Stimulated activated CD4-positive, alpha-beta T cell treated with anti-CD3 and anti-CD28 coated beads, Interleukin-15, amount 100 ng/mL, for 48 hours (primary cell): ENCODE measurements at places on chromosomes 11 and 22.
A peak's percentile ranks its signal among the peaks of the same experiment; 100 is the strongest.

DNA sequence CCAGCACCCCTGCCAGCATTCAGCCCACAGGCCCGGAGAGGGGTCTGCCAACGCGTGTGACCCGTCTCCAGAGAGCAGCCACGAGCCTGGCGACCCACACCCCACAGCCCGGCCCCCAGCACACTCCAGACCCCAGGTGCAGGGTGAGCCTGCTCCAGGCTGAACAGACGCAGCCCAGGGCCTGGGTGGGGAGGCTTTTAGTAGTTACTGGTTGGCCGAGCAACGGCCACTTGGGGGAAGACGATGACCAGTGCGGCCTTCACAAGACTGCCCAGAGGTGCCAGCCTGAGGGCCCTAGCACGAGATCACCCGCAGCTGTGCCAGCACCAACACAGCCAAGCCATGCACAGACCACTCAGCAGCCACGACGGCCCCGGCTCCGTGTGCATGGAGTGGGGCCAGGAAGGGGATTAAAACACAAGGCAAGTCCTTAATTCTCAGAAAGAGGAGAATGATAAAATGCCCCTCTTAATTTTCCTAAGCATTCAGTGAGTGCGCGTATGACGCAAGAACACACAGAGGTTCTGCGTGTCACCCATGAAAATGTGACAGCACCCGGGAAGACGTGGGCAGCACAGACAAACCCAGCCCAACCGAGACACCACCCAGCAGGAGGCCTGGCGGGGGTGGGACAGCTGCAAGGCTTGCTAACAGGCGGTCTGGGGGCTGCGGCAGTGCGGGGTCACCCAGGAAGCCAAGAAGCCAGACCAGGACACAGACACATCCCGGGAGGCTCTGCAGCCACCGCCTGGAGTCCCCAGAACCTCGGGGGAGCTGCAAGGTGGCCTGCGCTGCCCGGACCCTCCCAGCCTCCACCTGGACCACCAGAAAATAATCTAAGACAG is 47.6 kb downstream of the BRD1 start:
- DNase-seq, result no peak

DNA sequence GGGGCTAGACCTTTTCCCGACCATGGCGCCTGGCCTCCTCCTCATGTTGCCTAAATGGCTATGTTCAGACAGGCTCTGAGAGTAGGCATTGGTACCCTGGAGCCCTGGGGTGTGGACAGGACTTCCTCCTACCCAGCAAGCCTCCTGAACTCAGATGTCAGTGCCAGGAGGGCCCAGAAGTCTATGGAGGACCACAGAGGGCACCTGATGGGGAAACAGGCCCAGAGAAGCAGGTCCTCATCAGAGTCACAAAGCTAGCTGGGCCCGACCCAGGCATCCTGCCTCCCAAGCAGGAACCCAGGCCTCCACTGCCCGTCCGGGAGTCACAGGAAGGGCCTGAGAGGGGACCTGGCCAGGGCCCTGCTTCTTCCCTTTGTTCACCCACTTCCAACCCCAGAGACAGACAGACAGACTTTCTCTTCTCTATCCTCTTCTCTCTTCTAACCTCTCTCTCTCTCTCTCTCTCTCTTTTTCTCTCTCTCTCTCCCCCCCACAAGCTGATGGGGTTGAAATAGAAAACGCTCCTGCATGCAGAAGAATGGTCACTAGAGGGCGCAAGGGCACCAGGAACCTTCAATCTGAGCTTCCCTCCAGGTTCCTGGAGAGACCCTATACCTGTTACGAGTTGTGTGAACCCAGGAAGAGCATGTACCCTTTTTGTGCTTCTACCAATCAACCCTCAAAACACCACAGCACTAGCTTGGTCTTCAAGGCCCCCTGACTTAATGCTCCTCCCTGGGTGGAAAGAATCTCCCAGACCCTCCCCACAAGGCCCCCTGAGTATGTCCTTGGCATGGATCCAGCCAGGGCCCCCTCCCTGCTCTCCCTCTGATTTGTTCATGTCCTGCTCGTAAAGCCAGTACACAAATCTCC is 27.1 kb downstream of the ARAP1 start:
- DNase-seq, result peak; percentile 68

- DNase-seq, result no peak
Measured at GRCh38 chr22:35451592-35451991, 51.7 kb downstream of the MCM5 start.

- DNase-seq, result no peak
Measured at GRCh38 chr11:46429717-46430116, 38.1 kb upstream of the CHRM4 start.

DNA sequence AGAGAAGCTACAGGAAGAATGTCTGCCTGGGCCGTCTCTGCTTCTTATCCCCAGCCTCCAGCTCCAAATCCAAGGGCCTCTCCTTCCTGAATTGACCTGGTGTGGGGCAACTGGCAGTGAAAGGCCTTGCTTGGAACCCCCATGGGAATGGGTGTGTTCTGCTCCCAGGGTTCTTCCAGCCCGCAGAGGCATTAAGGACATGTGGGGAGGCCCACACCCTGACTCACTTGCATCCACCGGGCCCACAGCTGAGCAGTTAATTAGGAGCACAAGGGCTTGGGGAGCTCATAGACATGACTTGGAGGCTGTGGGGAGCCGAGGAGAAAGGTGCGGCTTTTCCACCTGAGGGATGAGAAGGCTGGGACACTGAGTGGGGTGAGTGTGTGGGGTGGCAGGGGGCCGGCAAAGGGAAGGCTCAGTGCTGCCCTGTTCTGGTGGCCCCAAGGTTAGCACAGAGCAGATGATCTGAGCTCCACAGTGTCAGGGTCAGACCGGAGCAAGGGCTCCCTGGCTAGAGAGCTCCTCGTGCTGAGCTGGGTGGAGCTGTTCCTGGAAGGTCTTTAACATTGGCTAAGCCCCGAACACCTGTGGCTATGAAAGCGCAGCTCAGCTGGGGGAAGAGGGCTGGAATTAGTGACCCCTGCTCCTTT is 64.5 kb upstream of the NECTIN1 start:
- no peak for DNase-seq

DNA sequence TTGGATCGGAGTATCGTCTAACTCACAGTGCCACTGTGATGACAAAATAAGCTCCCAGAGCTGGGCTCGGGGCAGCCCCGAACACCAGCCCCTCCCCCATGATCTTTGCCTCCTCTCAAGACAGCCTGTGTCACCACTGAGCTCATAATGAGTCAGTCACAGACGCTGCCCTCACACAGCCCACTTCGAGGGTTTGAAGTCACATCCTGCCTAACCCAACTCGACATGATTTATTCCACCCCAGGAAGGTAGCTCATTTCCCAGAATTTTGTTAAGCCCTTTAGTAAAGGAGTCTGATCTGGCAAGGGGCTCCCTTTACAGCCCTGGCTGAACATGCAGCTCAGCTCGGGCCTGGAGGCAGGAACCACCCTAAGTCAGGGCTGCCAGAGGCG is 22.8 kb downstream of the MYH9 start:
- peak; percentile 90 for DNase-seq

- DNase-seq, result no peak
Measured at GRCh38 chr11:28815110-28815509, 706.9 kb downstream of the METTL15 start.

GRCh38 chr22:36778020-36778419 is 2.1 kb upstream of the IFT27 start:
- no peak for DNase-seq

GRCh38 chr11:59968395-59968783 is 4.6 kb downstream of the OOSP4A start:
- DNase-seq, result no peak

DNA sequence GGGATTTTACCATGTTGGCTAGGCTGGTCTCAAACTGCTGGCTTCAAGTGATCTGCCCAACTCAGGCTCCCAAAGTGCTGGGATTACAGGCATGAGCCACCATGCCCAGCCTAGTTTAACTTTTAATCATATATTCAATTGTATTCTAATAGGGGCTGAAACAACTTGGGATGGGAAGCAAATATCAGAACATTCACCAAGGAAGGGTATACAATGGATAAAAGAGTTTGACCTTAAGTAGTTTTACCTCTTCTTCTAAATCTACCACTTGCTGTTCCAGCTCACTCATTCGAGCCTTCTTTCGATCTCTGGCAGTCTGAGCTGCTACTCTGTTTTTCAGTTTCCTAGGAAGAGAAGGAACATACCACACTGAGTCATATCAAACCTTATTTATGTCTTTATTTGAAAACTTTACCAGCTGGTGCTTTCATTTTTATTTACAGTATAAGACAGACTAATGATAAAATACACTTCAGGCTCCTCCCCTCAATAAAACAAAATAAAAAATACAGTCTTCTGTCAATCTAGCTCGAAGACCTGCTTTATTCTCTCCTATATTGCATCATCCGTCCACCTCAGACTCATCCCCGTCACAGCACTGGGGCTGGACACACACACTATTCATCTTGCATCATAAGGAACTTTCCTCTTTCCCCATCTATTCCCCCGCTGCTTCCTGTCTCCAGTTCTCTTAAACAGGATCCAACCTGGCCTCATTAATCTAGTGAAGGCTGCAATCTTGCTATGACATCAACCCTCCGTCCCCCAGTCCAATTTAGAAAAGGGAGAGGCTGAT is 1.4 kb downstream of the XBP1 start:
- DNase-seq, result no peak

DNA sequence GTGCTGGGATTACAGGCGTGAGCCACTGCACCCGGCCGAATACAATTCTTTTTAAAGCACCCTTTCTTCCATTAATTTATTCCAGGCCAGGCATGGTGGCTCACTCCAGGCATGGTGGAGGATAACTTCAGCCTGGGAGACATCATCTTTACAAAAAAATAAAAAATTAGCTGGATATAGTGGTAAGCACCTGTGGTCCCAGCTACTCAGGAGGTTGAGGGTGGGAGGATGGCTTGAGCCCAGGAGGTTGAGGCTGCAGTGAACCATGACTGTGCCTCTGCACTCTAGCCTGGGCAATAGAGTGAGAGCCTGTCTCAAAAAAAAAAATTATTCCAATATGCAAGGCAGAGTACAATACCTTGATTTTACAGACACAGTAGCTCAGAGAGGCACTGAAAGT is 11.4 kb downstream of the TAGLN start:
- no peak for DNase-seq

DNA sequence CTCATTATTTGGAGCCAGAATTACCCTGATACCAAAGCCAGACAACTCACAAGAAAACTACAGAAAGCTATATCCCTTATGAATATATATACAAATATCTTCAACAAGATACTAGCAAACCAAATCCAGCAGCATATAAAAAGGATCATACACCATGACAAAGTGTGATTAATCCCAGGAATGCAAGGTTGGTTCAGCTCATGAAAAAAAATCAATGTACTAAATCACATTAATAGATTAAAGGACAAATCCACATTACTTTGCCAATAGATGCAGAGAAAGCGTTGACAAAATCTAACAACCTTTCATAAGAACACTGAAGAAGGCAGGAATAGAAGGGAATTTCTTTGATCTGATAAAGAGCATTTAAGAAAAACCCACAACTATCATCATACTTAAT is 50.4 kb upstream of the TEAD1 start:
- no peak for DNase-seq

GRCh38 chr11:19345848-19346681 is 105.3 kb upstream of the E2F8 start:
- DNase-seq, result no peak

DNA sequence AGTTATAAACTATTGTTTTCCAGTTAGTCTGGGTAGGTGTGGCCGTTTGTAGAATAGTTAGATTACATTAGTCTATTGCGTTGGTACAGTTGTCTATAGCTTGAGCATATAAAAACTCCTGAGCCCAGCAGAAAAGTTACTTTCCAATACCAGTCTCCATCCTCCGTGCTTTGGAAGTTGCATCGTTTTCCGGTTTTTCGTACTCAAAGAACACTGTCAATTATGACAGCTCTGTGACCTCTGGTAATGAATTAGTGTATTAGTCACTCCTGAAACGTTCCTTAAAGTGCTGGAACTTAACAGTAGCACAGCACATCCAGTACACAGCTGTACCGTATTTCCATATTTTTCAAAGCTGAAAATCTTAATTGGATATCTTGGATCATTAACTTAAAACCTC is 808 bp upstream of the MSANTD2 start:
- no peak for DNase-seq

DNA sequence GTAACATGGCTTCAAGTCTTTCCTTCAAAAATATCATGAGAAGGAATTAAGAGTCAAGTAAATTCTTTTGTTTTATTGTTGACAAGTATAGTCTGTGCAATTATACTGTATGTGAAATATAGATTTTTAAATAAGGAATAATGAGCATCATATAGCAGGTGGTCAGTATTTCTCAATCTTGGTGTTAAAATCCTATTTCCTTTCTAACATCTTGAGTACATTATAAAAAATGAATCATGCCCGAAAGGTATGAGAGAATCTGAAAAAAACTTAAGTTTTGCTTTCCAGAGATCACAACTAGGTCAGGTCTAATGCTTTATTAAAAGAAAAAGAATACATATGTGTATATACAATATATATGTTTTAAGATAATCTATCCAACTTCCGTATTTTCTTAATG is 53.1 kb downstream of the KIF18A start:
- DNase-seq, result no peak

DNA sequence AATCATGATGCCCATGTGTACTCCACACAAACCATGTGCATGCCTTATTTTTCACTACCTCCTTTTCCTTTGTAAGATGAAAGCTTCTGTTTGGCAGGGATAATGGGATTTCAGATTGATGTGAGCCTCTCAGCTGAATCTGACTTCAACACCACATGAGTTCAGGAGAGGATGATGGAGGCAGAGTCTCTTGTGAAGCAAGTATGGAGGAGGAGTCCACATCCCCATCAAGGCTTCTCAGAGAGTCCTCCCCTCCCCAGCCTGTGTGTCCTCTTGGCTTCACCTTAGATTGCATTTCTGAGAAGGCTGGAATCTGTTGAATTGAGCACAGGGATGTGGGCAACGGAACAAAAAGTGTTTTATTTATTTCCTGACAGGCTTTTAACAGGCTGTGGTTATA is 370.4 kb downstream of the FAT3 start:
- DNase-seq, result no peak

DNA sequence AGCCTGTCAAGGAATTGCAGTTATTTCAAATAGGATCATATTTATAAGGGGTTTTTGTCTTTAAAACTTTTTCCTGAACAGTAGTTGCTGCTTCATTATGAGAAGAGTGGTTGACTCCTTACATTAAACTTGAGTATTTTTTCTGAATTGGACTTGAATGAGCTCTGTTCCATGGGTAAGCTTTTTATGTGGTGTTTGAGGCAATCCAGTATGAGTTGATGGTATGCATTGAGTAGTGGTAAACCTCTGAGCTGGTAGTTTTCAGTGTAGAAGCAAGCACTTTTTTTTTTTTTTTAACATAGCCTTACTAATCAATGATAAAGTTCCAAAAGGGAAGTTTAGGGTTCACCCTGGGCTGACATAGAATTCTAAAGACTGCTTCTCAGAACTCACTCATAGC is 3.4 kb downstream of the KMT2A start:
- no peak for DNase-seq

DNA sequence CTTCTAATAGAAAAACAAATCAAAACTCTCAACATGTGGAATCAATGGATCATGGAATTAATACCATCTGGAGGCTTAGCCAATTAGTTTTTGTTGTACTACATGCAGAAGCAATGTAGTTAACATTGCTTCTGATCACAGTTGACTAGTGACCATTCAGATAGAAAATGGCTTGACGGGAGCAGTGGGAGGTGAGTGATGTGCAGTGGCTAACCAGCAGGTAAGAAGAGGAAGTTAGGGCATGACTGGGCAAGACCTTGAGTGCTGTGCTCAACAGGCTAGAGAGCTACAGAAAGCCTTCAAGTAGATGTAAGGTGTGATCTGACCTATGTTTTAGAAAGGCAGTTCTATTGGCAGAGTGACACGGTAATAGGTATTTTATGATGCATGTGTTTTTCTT is 60.7 kb upstream of the ALKBH3 start:
- no peak for DNase-seq

GRCh38 chr11:32316232-32316631 is 119.1 kb downstream of the WT1 start:
- no peak for DNase-seq
